Astrocyte of the hippocampus (primary cell): ENCODE measurements at places on chromosomes 13 and 19.

DNA sequence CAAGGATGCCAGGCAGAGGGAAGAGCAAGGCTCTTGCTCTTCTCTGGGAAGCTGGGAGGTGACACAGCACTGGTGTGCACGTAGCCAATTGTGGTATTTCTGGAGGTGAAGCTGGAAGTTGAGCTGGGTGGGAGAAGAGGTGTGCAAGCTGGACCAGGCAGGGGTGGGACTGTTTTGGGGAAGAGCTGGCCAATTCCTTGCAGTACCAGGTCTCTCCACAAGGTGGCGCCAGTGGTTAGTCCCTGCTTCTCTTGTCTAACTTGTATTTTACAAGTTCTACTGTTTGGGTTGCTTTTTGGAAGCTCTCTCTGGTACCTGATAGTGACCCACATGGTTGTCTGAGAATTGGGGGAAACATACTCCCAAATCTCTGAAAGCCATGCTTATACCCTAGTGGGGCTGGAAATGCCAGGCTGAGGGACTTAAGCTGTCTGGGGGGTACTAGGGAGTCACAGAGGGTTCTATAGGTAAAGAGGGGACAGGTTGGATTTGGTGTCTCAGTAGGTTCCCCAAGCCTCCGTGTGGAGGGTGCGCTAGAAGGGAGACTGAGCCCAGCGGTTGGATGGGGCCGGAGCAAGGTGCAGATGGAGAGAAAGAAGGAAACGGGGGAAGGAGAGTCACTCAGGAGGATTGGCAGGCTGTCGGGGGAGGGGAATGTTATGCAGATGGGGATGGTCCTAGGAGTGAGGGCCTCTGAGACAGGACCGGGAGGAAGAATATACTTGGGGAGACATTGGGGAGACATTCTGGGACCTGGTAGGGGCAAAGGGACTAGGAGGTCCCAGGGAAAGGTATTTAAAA lies 3.0 kb downstream of the HPN start:
- DNase-seq = peak; percentile 62

- DNase-seq = no peak
Measured at GRCh38 chr19:49327878-49328544, 3.0 kb upstream of the SLC6A16 start.

- DNase-seq = peak; percentile 82
Measured at GRCh38 chr19:19366434-19367396, 38.8 kb upstream of the GATAD2A start.

- DNase-seq = no peak
Measured at GRCh38 chr13:40172149-40172591, 494.3 kb downstream of the FOXO1 start.

- DNase-seq = no peak
Measured at GRCh38 chr19:36488118-36488845, 1.1 kb downstream of the ZNF566 start.

GRCh38 chr19:6720369-6721137 lies at the start of gene C3:
Gene C3, minus strand, starts transcription at chr19:6720650. Its CDS starts 61 bp downstream, at chr19:6720589.
- no peak for DNase-seq
